PC-9 (cell line): ENCODE measurements at places on chromosomes 2 and 18. TPM values are rescaled to one million over a fixed set of nuclear protein-coding genes. Genes with fewer than 3 reads are reported as not detected.

IL36G gene
- total RNA-seq = not detected in 2 replicates

DAW1 gene
- 1.8 and 2.8 TPM in 2 replicates for total RNA-seq

MC5R gene
- total RNA-seq = not detected in 2 replicates

TEX44 gene
- not detected in 2 replicates for total RNA-seq

FAM210A gene
- 27.3 and 29.3 TPM in 2 replicates for total RNA-seq

POTEI gene
- not detected in 2 replicates for total RNA-seq

STPG4 gene
- total RNA-seq = 6.5 and 8.7 TPM in 2 replicates

POTEE gene
- total RNA-seq = 0.20 TPM in 1 of 2 replicates, not detected in the other

- DNase-seq = peak; percentile 97
- H3K36me3 ChIP-seq = no peaks in the 10 kb centered on the region; the same call in 1 of the 2 replicates
- H3K27ac ChIP-seq = peak overlapping the region; percentile 88
- no peaks in the 10 kb centered on the region for H3K27me3 ChIP-seq
These were observed 16.7 kb upstream of the LAPTM4A start for GRCh38 chr2:20067992-20068584.

- no peak for DNase-seq
- no peak overlapping the region for H3K4me3 ChIP-seq
- no peak overlapping the region for H3K27ac ChIP-seq
- H3K36me3 ChIP-seq = peaks cover 9% of the 10 kb centered on the region; the same call in 1 of the 2 replicates
These were observed 94.1 kb downstream of the PRPF40A start for GRCh38 chr2:152623076-152623740.

GRCh38 chr2:221948076-221948475 is 350.7 kb downstream of the PAX3 start:
- DNase-seq = no peak
- H3K27me3 ChIP-seq = no peaks in the 10 kb centered on the region
- no peak overlapping the region for H3K27ac ChIP-seq
- no peak overlapping the region for H3K4me3 ChIP-seq
- no peaks in the 10 kb centered on the region for H3K36me3 ChIP-seq
- H3K4me1 ChIP-seq = peaks cover 10% of the 10 kb centered on the region

DNA sequence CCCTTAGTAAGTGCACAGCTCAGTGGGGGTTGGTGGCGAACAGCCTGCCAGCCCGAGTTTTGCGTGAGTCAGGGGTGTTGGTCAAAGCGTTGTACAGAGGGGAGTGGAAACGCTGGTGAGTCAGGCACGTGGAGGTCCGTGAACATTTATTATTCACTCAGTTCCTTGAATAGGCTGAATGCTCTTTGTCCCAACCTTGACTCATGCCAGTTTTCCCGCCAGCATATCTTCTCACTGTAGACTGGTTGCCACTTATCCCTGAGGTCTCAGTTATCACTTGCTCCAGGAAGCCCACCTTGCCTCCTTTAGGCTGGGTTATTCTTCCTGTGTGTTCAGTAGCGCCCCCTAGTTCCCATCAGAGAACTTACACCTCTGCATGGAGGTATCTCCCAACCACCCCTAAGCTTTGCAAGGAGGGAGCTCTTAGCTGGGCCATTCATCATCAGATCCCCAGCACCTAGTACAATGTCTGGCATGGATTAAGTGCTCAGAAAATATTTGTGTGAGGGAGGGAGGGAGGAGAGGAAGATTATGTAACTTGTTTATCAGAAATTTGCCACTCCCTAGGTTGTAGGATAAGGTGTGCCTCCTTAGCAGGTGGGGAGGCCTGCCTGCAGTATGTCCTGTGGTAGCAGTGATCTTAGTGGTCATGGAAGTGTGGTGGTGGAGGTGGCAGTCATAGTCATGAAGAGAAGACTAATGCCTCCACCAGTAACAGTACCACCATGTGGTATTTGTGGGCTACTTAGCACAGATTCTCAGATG is 72.1 kb downstream of the CABLES1 start:
- no peaks in the 10 kb centered on the region for H3K4me1 ChIP-seq
- no peak for DNase-seq
- H3K27ac ChIP-seq = no peak overlapping the region
- no peaks in the 10 kb centered on the region for H3K36me3 ChIP-seq
- no peaks in the 10 kb centered on the region for H3K27me3 ChIP-seq
- H3K4me3 ChIP-seq = no peak overlapping the region

DNA sequence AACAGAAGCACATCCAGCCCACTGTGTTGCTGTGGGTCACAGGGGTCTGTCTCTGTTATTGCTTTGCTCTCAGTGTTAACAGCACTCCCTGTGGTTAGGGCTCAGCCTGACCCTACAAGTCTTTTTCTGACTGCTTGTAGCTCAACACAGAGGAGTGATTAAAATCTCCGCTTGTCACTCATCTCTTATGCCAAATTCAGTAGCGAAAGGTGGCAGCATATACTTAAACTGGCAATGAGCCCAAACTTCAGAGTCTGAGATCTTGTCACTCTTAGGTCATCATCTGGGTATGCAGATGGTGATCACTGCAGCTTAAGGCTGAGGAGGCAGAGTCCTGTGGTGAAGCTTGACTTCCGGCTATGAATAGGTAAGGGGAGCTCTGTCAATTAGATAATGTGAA is 63.3 kb upstream of the CSRNP3 start:
- no peaks in the 10 kb centered on the region for H3K4me1 ChIP-seq
- H3K4me3 ChIP-seq = no peak overlapping the region
- H3K36me3 ChIP-seq = no peaks in the 10 kb centered on the region
- no peaks in the 10 kb centered on the region for H3K27me3 ChIP-seq
- H3K27ac ChIP-seq = no peak overlapping the region

DNA sequence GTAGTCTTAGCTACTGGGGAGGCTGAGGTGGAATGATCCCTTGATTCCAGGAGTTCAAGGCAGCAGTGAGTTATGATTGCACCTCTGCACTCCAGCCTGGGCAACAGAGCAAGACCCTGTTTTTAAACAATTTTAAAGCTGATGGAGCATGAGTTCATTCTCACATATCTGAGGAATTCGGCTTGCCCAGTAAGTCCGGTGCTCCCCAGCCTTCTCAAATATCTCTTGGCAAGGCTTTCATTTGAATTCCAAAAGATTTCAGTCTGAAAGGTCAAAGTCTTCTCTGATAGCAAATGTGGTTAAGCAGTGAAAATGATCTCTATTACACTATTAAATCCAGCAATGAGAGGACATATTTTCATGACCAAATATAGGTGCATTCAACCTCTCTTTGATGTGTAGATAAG is 27.9 kb downstream of the PIEZO2 start:
- H3K27me3 ChIP-seq = peaks cover 55% of the 10 kb centered on the region
- no peaks in the 10 kb centered on the region for H3K4me1 ChIP-seq
- no peak for DNase-seq
- no peak overlapping the region for H3K4me3 ChIP-seq

DNA sequence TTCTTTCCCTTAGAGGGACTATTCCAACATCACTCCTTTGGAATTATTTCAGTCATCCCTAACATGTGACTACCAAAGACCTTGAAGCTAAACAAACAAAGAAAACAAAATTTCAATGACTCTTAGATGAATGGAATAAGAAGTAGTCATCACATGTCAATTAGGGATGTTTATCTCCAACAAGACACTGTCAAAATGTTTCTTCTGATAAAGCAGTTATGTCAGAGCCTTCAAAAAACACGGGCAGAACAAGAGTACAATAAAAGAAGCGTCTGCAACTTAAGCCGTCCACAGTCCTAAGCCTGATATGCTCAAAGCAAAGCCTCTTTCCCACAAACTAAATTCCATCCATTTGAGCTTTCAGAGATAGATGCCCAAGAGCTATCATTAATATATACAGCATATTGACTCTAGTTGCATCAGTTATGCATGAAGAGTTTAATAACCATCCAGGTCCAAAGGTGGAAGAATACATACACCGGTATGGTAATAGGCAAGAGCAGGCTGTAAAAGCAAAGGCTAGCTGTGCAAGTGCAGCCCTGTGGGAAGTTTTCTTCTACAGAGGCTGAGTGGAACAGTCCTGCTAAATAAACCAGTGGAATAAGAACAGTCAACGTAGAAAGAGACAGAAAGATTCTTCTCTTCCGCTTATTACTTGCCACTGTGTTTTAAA is 98.1 kb downstream of the ICA1L start:
- DNase-seq = no peak
- H3K27me3 ChIP-seq = no peaks in the 10 kb centered on the region
- H3K36me3 ChIP-seq = no peaks in the 10 kb centered on the region
- H3K4me1 ChIP-seq = no peaks in the 10 kb centered on the region
- no peak overlapping the region for H3K27ac ChIP-seq
- H3K4me3 ChIP-seq = no peak overlapping the region

GRCh38 chr2:10814571-10815331 is 2.2 kb upstream of the PDIA6 start:
- H3K4me1 ChIP-seq = peaks cover 18% of the 10 kb centered on the region
- H3K36me3 ChIP-seq = peaks cover 3% of the 10 kb centered on the region

DNA sequence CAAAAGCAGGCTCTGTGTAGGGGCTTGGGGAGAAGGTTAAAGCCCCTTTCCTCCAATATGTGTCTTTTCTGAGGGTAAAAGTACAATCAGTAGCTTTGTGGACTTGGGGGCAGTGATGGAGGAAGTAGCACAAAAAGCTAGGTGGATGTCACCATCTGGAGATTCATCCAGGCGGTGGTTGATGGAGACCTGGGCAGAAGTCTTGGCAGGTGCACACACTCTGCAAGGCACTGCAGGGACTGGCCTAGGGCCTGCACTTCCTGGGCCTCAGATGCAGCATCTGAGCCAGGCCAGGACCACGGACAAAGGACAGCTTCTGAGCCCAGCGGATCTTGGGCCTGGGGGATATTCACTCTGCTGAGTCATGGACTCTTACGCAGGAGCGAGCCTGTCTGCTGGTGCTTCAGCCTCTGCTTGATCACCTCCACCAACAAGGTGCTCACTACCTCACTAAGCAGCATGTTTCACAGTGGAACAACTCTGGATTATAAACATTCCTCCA is 391.1 kb downstream of the TNS1 start:
- H3K4me3 ChIP-seq = no peak overlapping the region
- DNase-seq = no peak
- H3K4me1 ChIP-seq = no peaks in the 10 kb centered on the region
- H3K27ac ChIP-seq = no peak overlapping the region
- H3K27me3 ChIP-seq = no peaks in the 10 kb centered on the region

DNA sequence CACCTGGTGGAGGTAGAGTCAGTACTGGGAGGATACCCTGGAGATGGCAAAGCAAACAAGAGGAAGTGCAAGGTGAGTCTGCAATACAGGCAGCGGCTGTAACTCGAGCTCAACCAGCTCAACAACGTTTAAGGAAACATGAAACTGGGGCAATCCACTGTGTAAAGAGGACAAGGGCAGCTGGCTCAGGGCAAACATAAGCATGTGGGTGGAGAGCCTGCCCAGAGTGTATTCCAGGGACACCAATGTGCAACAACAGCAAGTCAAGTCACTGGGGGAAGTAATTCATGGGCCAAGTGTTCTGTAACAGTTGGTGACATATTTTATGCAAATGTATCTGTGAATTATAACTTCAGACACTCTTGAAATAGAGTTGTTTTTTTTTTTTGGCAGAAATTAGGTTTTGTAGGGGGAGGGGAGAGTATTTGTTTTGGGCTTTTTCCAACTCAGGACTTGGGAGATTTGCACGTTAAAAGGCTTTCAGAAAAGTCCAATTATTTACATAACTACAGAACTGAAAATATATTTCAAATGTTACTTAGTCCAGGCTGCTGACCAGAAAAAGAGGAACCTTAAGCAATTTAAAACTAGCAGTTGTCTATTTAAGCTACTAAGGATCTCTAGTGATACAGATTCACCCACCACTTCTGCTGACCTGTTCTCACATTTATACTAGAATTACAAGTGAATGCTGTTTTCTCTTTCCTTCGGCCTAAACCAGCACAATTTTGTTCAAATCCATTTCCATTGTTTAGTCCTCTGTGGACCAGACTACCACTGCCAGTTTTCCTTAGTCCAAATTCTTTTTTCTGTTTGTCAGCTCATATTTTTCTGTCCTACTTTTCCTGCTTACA is 18.6 kb downstream of the NRXN1 start:
- DNase-seq = peak; percentile 50
- no peaks in the 10 kb centered on the region for H3K36me3 ChIP-seq
- no peaks in the 10 kb centered on the region for H3K27me3 ChIP-seq
- H3K4me3 ChIP-seq = no peak overlapping the region
- H3K27ac ChIP-seq = no peak overlapping the region

DNA sequence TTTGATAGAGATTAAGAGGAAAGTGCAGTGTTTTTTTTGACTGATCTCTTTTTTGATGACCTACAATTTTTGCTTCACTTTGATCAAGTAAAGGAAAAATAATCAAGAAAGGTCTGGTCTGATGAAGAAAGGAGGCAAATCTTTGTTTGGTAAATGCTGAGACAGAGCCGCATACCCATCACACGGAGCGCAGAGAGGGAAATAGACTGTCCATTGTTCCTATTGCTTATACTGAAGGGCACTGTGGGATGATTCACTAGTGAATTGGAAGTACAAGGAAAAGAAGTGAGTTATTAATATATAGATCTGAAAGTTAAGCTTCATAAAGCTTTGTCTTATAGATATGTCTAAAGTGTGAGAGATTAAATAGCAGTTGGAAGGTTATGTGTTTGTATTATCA is 455.1 kb downstream of the PLCL1 start:
- H3K4me3 ChIP-seq = no peak overlapping the region
- H3K27me3 ChIP-seq = no peaks in the 10 kb centered on the region
- no peak overlapping the region for H3K27ac ChIP-seq
- no peaks in the 10 kb centered on the region for H3K36me3 ChIP-seq

- H3K4me1 ChIP-seq = peaks cover 31% of the 10 kb centered on the region
- no peak overlapping the region for H3K4me3 ChIP-seq
- H3K36me3 ChIP-seq = no peaks in the 10 kb centered on the region
- no peak for DNase-seq
- no peak overlapping the region for H3K27ac ChIP-seq
These were observed 59.8 kb upstream of the CHRNA1 start for GRCh38 chr2:174824068-174824467.

- DNase-seq = peak; percentile 76
- no peaks in the 10 kb centered on the region for H3K36me3 ChIP-seq
- H3K4me1 ChIP-seq = peaks cover 54% of the 10 kb centered on the region
- H3K27ac ChIP-seq = peak overlapping the region; percentile 52
- H3K27me3 ChIP-seq = no peaks in the 10 kb centered on the region
These were observed 42.5 kb upstream of the ASAP2 start for GRCh38 chr2:9164112-9164608.

DNA sequence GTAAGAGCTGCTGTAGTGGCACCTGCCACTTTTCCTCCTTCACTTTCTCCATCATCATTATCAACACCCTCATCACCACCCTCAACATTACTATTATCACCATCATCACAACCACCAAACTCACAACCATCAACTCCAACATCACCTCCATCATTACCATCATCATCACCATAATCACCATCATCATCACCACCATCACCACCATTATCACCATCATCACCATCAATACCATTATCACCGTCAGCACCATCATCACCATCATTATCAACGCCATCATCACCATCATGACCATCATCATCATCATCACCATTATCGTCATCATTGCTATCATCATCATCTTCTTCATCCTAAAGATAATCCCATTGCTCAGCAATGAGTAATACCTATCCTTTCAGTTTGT is 255.8 kb downstream of the CYRIA start:
- DNase-seq = no peak
- H3K27ac ChIP-seq = no peak overlapping the region
- no peaks in the 10 kb centered on the region for H3K4me1 ChIP-seq
- no peaks in the 10 kb centered on the region for H3K36me3 ChIP-seq
- H3K27me3 ChIP-seq = peaks cover 4% of the 10 kb centered on the region; the same call in 1 of the 2 replicates

GRCh38 chr2:205435970-205436369 is 246.3 kb upstream of the NRP2 start:
- no peaks in the 10 kb centered on the region for H3K4me1 ChIP-seq
- H3K27ac ChIP-seq = no peak overlapping the region
- H3K36me3 ChIP-seq = no peaks in the 10 kb centered on the region
- DNase-seq = no peak
- H3K4me3 ChIP-seq = no peak overlapping the region

- no peaks in the 10 kb centered on the region for H3K4me1 ChIP-seq
- H3K4me3 ChIP-seq = no peak overlapping the region
- DNase-seq = no peak
- H3K36me3 ChIP-seq = no peaks in the 10 kb centered on the region
- no peak overlapping the region for H3K27ac ChIP-seq
These were observed 32.1 kb downstream of the PROKR1 start for GRCh38 chr2:68675470-68675869.
